HT-29 (cell line): ENCODE measurements at places on chromosomes 1 and 21. TPM values are rescaled to one million over a fixed set of nuclear protein-coding genes. Genes with fewer than 3 reads are reported as not detected.

DNA sequence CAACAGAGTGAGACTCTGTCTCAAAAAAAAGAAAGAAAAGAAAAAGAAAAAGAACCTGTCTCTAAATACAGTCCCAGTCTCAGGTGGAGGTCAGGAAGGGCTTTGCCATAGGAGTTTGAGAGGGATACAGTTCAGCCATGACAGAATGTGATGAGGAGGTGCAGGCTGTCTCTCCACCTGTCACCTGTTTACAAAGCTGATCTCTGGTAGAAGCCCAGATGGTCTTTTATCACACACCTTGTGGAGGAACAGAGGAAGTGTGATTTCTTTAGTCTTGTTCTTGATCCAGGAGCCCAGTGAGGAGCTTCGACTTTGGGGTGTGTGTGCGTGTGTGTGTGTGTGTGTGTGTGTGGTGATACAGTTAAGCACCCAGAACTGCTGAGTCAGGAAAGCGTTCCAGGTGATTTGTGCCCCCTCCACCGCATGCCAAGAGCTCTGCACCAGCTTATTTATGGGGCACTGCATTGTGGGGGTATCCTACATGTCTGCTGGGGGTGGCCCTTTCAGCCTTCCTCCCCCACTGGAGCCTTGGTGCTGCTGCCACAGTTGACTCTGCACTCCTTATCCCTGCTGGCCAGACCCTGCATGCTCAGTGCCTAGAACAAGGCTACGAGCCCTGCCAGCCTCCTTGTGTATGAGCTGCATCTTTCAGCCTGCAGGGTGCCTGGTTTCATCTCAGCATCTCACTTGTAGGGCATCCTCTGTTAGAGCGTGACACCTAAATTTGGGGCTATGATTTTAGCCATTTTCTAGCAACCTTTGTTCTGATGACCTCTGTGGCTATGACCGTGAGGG, 19.3 kb downstream of the DOP1B start:
- no peak for DNase-seq

- DNase-seq: no peak
Observed at GRCh38 chr1:20494609-20495311, 8.8 kb upstream of the CAMK2N1 start.

DNA sequence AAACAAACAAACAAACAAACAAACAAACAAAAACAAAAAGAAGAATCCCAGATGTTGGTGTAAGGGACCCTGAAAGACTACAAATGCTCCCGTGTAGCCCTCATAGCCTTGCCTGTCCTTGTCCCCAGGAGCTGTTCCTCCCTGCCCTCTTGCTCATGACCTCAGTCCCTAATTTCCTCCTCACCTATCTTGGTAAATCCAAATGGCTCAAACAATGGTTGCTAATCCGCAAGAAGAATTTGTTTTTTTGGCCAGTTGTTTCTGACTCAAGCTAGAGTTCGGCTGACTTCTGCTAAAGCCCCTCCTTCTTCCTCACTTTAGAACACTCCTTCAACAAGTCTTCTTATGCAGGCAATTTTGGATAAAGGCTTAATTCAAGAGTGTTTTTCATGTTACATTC, 15.6 kb downstream of the LCA5L start:
- no peak for DNase-seq

HPCAL4 gene
- not detected in 2 replicates for total RNA-seq

SRP9 gene
- 149 and 150 TPM in 2 replicates for total RNA-seq

FCRL2 gene
- not detected in 2 replicates for total RNA-seq

DNA sequence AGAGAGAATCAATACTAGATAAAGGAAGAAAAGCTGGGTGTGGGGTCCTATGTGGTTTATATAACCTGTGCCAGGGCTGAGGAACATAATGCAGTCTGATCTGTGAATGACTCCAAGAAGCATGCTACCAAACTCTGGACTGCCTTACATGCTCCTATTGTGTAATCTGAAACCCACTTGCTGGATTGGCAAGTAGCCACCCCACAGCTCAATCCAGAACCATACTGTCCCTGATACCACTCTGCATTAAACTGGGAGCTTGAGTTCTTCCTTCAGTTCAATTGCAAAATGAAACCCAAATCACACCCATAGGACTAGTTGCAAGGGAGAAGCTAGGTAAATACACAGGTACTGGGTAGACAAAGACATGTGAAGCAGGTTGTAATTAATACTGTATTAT, 115.4 kb upstream of the NEGR1 start:
- no peak for DNase-seq
